ENCODE measurements at places on chromosomes 5 and 9. TPM values are rescaled to one million over a fixed set of nuclear protein-coding genes. Genes with fewer than 3 reads are reported as not detected.

The MOB3B gene
- 1.0 TPM for total RNA-seq

The TSLP gene
- total RNA-seq = under 0.01 TPM

The UBAP1 gene
- 21.4 TPM for total RNA-seq

The FOXI1 gene
- total RNA-seq = not detected

The PCDHB6 gene
- 0.52 TPM for total RNA-seq

The MEF2C gene
- total RNA-seq = 464 TPM

The DUSP1 gene
- total RNA-seq = 67.3 TPM

The GABRA1 gene
- total RNA-seq = not detected

The BHMT2 gene
- total RNA-seq = 1.0 TPM

The ITGA2 gene
- 15.7 TPM for total RNA-seq

The PCDHB8 gene
- 1.6 TPM for total RNA-seq

The C9 gene
- total RNA-seq = 1.0 TPM

The SLC6A7 gene
- not detected for total RNA-seq

The SPAAR gene
- total RNA-seq = 1.0 TPM

The IL4 gene
- total RNA-seq = not detected

The SCGB3A2 gene
- not detected for total RNA-seq

The SLC36A1 gene
- 8.9 TPM for total RNA-seq

The PLPPR1 gene
- total RNA-seq = 6.3 TPM

The DRD1 gene
- total RNA-seq = not detected

The JAKMIP2 gene
- 0.52 TPM for total RNA-seq

The FAXDC2 gene
- 8.4 TPM for total RNA-seq

The CCNJL gene
- 3.1 TPM for total RNA-seq

The OR1N2 gene
- not detected for total RNA-seq

The FBXW5 gene
- 45.4 TPM for total RNA-seq

The CCDC192 gene
- total RNA-seq = not detected

The PCDHA9 gene
- 0.52 TPM for total RNA-seq

The CDH9 gene
- not detected for total RNA-seq

The NKD2 gene
- 1.6 TPM for total RNA-seq

The FOXE1 gene
- not detected for total RNA-seq

The SPINK1 gene
- not detected for total RNA-seq

The SLC27A6 gene
- total RNA-seq = 1.6 TPM

The FLT4 gene
- total RNA-seq = 8.4 TPM

The ZNF474 gene
- 2.6 TPM for total RNA-seq

The AJM1 gene
- 0.52 TPM for total RNA-seq

The PCDHGB1 gene
- total RNA-seq = 1.6 TPM

The NR5A1 gene
- total RNA-seq = not detected

Data from skeletal muscle tissue (tissue), 5 donors.